ENCODE measurements at places on chromosomes 6 and 20. TPM values are rescaled to one million over a fixed set of nuclear protein-coding genes. Genes with fewer than 3 reads are reported as not detected.

Gene IRF4
- total RNA-seq = 1.2 TPM

Gene PSORS1C2
- not detected for total RNA-seq

Gene SAMD3
- total RNA-seq = 2.1 TPM

Gene LIN28B
- not detected for total RNA-seq

Gene OPRM1
- not detected for total RNA-seq

DNA sequence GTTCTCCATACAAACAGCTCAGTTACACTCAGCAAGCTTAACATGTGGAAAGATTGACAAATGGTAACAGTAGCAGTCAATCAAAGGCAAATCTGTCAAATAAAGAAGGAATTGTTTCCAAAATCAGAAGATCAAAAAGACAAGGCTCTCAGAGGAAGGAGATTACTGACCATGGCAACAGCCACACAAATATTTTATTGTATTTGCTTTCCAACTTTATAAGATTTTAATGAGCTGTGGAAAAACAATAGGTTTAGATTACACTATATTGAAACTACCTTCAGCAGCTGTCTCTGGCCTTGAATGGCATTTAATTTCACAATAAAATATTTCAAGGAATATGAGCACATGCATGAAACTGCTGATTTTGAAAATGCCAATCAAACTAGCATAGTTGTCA is 1143.9 kb upstream of the GJE1 start:
- no peak overlapping the region for H3K4me3 ChIP-seq
- no peaks in the 10 kb centered on the region for H3K27me3 ChIP-seq
- no peaks in the 10 kb centered on the region for H3K4me1 ChIP-seq
- H3K36me3 ChIP-seq = no peaks in the 10 kb centered on the region

DNA sequence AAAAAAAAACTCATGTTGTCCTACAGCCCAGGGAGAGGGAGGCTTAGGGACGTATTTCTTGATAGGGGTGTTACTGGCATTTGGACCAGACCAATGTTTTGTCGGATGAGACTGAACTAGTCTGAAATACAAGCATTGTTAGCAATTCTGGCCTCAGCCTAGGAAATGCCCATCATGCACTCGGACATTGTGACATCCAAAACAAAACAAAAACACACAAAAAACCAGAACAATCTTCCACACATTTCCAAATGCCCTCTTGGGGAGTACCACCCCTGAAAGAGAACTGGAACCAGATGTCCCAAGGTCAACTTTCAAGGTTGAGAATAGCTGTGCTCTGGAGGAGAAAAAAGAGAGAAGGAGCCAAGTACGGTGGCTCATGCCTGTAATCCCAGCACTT is 299.1 kb upstream of the JARID2 start:
- H3K27ac ChIP-seq = no peak overlapping the region
- no peak for DNase-seq
- no peaks in the 10 kb centered on the region for H3K27me3 ChIP-seq
- H3K4me1 ChIP-seq = no peaks in the 10 kb centered on the region

DNA sequence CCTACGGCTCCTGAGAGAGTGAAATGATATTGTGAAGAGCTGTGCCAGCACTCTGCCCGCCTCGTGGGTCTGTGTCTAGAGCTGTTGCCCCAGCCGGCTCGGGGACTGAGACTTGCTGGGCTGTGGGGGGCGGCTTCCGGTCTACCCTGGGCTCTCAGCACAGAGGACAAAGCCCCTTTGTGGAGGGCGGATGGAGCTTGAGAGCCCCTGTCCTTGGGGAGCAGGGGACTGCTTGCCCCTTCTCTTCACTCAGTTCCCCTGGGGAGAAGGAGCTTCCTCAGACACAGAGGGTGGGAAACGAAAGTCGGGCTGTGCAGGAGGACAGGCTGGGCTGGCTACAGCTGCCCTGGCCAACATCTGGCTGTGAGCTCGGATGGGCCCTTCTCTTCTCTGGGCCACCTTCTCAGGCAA is 11.0 kb downstream of the SRC start:
- no peak overlapping the region for H3K27ac ChIP-seq
- H3K4me3 ChIP-seq = no peak overlapping the region
- H3K36me3 ChIP-seq = no peaks in the 10 kb centered on the region
- no peaks in the 10 kb centered on the region for H3K4me1 ChIP-seq
- no peaks in the 10 kb centered on the region for H3K27me3 ChIP-seq

DNA sequence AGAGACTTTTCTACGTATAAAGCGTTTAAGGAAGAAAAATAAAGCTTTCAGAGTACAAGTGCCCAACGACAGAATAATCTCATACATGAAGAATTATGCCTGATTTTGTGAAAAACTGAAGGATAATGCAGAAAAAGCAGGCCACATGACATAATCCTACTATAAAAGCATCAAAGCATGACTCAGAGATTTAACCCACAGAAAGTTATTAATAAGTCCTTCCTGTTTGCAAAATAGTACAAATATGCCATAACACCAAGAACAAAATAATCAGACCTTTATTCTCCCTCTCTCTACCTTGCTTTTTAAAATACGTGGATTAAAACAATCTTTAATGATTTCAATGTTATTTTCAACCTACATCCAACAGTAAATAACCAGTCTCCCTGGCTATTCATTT is 118.6 kb upstream of the BCLAF1 start:
- no peak overlapping the region for H3K4me3 ChIP-seq
- DNase-seq = no peak
- no peak overlapping the region for H3K27ac ChIP-seq
- peaks cover 3% of the 10 kb centered on the region for H3K36me3 ChIP-seq
- H3K27me3 ChIP-seq = no peaks in the 10 kb centered on the region

GRCh38 chr6:125528621-125529041 is 220.8 kb upstream of the HEY2 start:
- no peak overlapping the region for H3K27ac ChIP-seq
- H3K36me3 ChIP-seq = no peaks in the 10 kb centered on the region
- H3K27me3 ChIP-seq = peaks cover 3% of the 10 kb centered on the region
- DNase-seq = peak; percentile 65
- H3K4me1 ChIP-seq = peaks cover 18% of the 10 kb centered on the region

GRCh38 chr20:57907131-57908000 is 197.6 kb upstream of the PMEPA1 start:
- no peaks in the 10 kb centered on the region for H3K36me3 ChIP-seq
- no peaks in the 10 kb centered on the region for H3K4me1 ChIP-seq
- no peak overlapping the region for H3K27ac ChIP-seq
- no peak overlapping the region for H3K4me3 ChIP-seq

- no peaks in the 10 kb centered on the region for H3K36me3 ChIP-seq
- H3K27ac ChIP-seq = no peak overlapping the region
- H3K4me1 ChIP-seq = no peaks in the 10 kb centered on the region
- no peak overlapping the region for H3K4me3 ChIP-seq
- no peak for DNase-seq
Observed at GRCh38 chr6:156150391-156150790, 626.8 kb upstream of the ARID1B start.

GRCh38 chr20:23515250-23515939 is 24.5 kb downstream of the CST8 start:
- DNase-seq = no peak
- H3K27ac ChIP-seq = no peak overlapping the region
- H3K4me3 ChIP-seq = no peak overlapping the region
- no peaks in the 10 kb centered on the region for H3K4me1 ChIP-seq

GRCh38 chr6:35213824-35214756 is at the start of gene SCUBE3:
Gene SCUBE3, plus strand, starts transcription at chr6:35213956. Its CDS starts 463 bp downstream, at chr6:35214419.
- no peak within 1 kb of the TSS for H3K27ac ChIP-seq
- H3K36me3 ChIP-seq = no peaks in the 10 kb centered on the region
- peaks cover 9% of the 10 kb centered on the region for H3K4me1 ChIP-seq
- no peak within 1 kb of the TSS for H3K4me3 ChIP-seq
- no peak for DNase-seq

- no peak overlapping the region for H3K27ac ChIP-seq
- no peak overlapping the region for H3K4me3 ChIP-seq
- H3K27me3 ChIP-seq = no peaks in the 10 kb centered on the region
- no peak for DNase-seq
- H3K4me1 ChIP-seq = peaks cover 49% of the 10 kb centered on the region
Observed at GRCh38 chr20:13263451-13263850, 42.4 kb downstream of the ISM1 start.

- no peak overlapping the region for H3K4me3 ChIP-seq
- DNase-seq = no peak
- no peak overlapping the region for H3K27ac ChIP-seq
- no peaks in the 10 kb centered on the region for H3K27me3 ChIP-seq
- H3K4me1 ChIP-seq = no peaks in the 10 kb centered on the region
Observed at GRCh38 chr6:83411731-83412130, 19.1 kb downstream of the ME1 start.

- H3K4me1 ChIP-seq = peaks cover 25% of the 10 kb centered on the region
- H3K27ac ChIP-seq = peak overlapping the region; percentile 54
- no peaks in the 10 kb centered on the region for H3K27me3 ChIP-seq
Observed at GRCh38 chr6:134951494-134952263, 1.8 kb upstream of the ALDH8A1 start.

GRCh38 chr6:17281100-17281496 is at the start of gene RBM24:
Gene RBM24, plus strand, starts transcription at chr6:17281361. Its CDS starts 221 bp downstream, at chr6:17281582.
- H3K27ac ChIP-seq = no peak within 1 kb of the TSS
- no peaks in the 10 kb centered on the region for H3K36me3 ChIP-seq
- no peaks in the 10 kb centered on the region for H3K27me3 ChIP-seq
- DNase-seq = peak; percentile 59
- peak within 1 kb of the TSS; percentile 79 for H3K4me3 ChIP-seq
- H3K4me1 ChIP-seq = peaks cover 8% of the 10 kb centered on the region

- H3K27ac ChIP-seq = no peak overlapping the region
- H3K36me3 ChIP-seq = no peaks in the 10 kb centered on the region
- no peak overlapping the region for H3K4me3 ChIP-seq
- DNase-seq = no peak
- no peaks in the 10 kb centered on the region for H3K4me1 ChIP-seq
- H3K27me3 ChIP-seq = no peaks in the 10 kb centered on the region
Observed at GRCh38 chr6:105896052-105896820, 189.9 kb upstream of the PRDM1 start.

- no peak overlapping the region for H3K4me3 ChIP-seq
- no peak overlapping the region for H3K27ac ChIP-seq
- no peaks in the 10 kb centered on the region for H3K27me3 ChIP-seq
- no peaks in the 10 kb centered on the region for H3K4me1 ChIP-seq
- no peak for DNase-seq
Observed at GRCh38 chr6:169106176-169106575, 147.5 kb downstream of the THBS2 start.

DNA sequence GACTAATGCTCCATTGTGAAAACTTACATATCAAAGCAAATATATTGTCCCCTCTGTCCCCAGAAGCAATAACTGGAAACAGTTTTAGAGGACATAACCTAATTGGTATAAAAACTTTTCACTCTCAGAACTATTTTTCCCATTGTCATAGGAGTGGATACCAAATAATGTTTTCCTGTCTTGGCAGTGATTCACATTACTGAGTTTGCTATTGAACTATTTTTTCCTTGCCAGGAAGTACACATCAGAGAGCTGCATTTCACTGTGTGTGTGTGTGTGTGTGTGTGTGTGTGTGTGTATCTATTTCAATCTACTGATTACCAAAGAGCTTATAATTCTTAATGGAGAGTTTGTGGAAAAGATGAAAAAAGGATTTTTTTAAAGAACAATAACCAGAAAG is 45.4 kb downstream of the AKAP12 start:
- no peak overlapping the region for H3K4me3 ChIP-seq
- no peaks in the 10 kb centered on the region for H3K4me1 ChIP-seq
- H3K36me3 ChIP-seq = no peaks in the 10 kb centered on the region
- no peak for DNase-seq
- H3K27ac ChIP-seq = no peak overlapping the region
- H3K27me3 ChIP-seq = no peaks in the 10 kb centered on the region

GRCh38 chr20:49483018-49483695 is 689 bp upstream of the KCNB1 start:
- peak overlapping the region; percentile 50 for H3K4me3 ChIP-seq
- H3K27ac ChIP-seq = no peak overlapping the region
- H3K27me3 ChIP-seq = no peaks in the 10 kb centered on the region
- DNase-seq = no peak

- no peak for DNase-seq
- H3K27me3 ChIP-seq = no peaks in the 10 kb centered on the region
- H3K4me1 ChIP-seq = no peaks in the 10 kb centered on the region
- H3K36me3 ChIP-seq = no peaks in the 10 kb centered on the region
Observed at GRCh38 chr20:56957737-56958553, 308.5 kb downstream of the BMP7 start.

GRCh38 chr20:20480689-20481088 is 112.8 kb downstream of the INSM1 start:
- no peak overlapping the region for H3K27ac ChIP-seq
- no peaks in the 10 kb centered on the region for H3K27me3 ChIP-seq
- no peak for DNase-seq
- no peak overlapping the region for H3K4me3 ChIP-seq
- H3K36me3 ChIP-seq = no peaks in the 10 kb centered on the region

DNA sequence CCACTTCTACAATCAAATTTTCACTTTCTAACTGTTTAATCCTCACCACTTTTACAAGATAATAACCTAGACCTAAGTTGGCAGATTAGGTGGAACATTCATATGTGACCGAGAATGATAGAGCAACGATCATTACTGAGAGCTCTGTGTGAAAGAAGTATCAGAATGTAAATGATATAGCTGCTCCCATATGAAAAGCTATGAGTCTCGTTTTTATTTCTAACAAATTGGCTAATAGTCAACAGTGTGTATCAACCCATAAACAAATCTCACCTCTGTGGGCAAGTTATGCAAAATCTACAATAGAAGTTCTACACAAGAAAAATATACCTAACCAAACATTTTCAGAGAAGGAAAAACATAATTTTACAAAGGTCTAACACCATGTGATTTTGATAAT is 3.7 kb downstream of the LGSN start:
- H3K27me3 ChIP-seq = no peaks in the 10 kb centered on the region
- no peak overlapping the region for H3K4me3 ChIP-seq
- no peaks in the 10 kb centered on the region for H3K4me1 ChIP-seq

DNA sequence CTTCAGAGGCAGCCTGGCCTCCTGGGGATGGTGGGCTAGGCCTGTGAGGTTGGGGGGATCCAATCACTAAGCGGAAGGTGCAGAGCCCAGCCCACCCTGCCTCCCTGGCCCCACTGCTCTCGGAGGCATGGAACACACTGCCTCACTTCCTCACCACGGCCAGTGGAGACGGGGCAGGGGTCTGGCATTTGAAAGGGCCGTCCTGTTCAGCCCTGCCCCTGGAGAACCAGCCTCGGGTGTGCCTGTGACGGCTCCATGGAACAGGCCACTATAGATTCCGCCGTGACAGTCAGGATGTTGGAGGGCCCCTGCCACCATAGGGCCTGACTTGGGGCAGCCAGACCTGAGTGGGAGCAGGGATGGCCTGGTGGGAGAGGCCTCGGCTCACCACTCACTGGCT is 110.2 kb downstream of the DACT2 start:
- no peak overlapping the region for H3K27ac ChIP-seq
- no peaks in the 10 kb centered on the region for H3K4me1 ChIP-seq
- H3K36me3 ChIP-seq = no peaks in the 10 kb centered on the region
- no peaks in the 10 kb centered on the region for H3K27me3 ChIP-seq

DNA sequence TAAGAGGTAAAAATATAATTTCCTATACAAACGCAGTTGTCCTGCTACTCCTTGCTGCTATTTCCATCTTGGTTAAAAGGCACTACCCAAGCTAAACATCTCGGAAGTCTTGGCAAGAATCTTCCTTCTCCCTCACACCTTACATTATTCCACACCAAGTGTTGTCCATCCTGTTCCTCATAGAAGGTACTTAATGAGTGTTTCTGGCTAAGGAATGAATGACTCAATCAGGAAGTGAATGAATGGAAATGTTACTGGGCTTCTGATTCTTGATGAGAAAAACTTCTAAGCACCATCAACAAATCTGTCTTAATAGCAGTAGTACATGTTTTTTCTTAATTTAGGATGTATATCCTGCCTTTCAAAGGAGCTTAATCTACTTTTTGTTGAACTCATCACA is 40.6 kb upstream of the RSPO3 start:
- DNase-seq = no peak
- H3K4me3 ChIP-seq = no peak overlapping the region
- H3K36me3 ChIP-seq = no peaks in the 10 kb centered on the region
- no peaks in the 10 kb centered on the region for H3K27me3 ChIP-seq
- H3K4me1 ChIP-seq = no peaks in the 10 kb centered on the region

- peaks cover 21% of the 10 kb centered on the region for H3K4me1 ChIP-seq
- peaks cover 10% of the 10 kb centered on the region for H3K36me3 ChIP-seq
Observed at GRCh38 chr6:4028051-4028450, 50.9 kb downstream of the FAM217A start.

Measured in liver (tissue), 10 donors.